Panc1 (cell line): ENCODE measurements at places on chromosomes 3 and 15. TPM values are rescaled to one million over a fixed set of nuclear protein-coding genes. Genes with fewer than 3 reads are reported as not detected.

DNA sequence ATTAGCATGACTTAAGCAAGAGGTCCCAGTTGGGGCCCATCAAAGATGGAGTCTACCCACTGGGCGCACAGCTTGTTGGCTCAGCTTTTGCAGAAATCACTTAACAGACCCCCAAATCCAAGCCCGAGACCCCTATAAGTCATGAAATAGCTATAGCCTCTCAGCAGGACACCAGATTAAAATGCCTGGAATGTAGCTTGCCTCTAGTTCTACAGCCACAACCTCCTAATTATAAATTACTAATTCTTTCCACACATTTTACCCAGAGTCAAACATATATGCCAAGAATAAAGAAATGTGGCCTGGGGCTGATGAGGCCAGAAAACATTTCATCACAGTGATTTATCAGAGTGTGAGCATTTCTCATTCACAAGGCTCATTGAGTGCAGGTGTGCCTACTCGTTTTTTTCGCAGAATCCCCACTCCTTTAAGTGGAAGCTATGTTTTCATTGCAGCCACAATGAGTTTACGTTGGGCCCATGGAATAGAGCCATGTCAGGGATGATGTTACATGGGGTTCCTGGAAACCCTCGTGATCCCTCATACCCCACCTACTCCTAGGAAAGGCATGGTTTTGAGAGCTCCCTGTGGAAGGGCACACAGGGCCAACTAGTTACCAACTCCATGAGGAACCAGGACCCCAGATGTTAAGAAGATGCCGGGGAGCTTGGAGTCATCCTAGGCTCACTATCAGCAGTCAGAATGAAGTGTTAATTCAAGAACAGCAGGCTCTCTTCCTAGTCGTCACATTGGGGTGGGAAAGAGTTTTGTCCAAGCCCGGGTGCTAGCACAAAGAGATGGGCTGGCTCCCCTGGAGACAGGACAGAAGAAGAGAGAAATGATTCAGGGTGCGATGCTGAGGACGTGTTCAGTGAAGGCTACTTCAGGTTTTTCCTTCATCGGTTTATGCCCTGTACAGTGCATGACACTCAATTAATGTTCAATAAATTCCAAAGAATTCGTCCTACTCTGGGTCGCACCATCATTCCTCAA, 90.2 kb upstream of the ABHD17C start:
- no peak overlapping the region for H3K4me3 ChIP-seq
- H3K4me1 ChIP-seq: no peaks in the 10 kb centered on the region
- H3K27ac ChIP-seq: no peak overlapping the region
- H3K36me3 ChIP-seq: no peaks in the 10 kb centered on the region
- no peaks in the 10 kb centered on the region for H3K27me3 ChIP-seq
- no peak for DNase-seq

DNA sequence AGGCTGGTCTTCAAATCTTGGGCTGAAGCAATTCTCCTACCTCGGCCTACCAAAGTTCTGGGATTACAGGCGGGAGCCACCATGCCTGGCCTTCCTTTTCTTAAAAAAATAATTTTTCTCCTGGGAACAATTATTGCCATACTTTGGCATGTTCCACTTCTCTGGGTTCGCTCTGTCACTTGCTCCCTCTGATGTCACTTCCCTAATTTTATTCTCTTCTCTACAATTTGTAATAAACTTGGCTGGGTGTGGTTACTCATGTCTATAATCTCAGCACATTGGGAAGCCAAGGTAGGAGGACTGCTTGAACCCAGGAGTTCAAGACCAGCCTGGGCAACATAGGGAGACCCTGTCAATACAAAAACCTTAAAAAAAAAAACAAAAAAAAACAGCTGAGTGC, 6.1 kb upstream of the IMPDH2 start:
- no peaks in the 10 kb centered on the region for H3K4me1 ChIP-seq
- H3K4me3 ChIP-seq: no peak overlapping the region
- peaks cover 16% of the 10 kb centered on the region; the same call in 1 of the 2 replicates for H3K36me3 ChIP-seq
- no peak overlapping the region for H3K27ac ChIP-seq
- H3K27me3 ChIP-seq: no peaks in the 10 kb centered on the region

DNA sequence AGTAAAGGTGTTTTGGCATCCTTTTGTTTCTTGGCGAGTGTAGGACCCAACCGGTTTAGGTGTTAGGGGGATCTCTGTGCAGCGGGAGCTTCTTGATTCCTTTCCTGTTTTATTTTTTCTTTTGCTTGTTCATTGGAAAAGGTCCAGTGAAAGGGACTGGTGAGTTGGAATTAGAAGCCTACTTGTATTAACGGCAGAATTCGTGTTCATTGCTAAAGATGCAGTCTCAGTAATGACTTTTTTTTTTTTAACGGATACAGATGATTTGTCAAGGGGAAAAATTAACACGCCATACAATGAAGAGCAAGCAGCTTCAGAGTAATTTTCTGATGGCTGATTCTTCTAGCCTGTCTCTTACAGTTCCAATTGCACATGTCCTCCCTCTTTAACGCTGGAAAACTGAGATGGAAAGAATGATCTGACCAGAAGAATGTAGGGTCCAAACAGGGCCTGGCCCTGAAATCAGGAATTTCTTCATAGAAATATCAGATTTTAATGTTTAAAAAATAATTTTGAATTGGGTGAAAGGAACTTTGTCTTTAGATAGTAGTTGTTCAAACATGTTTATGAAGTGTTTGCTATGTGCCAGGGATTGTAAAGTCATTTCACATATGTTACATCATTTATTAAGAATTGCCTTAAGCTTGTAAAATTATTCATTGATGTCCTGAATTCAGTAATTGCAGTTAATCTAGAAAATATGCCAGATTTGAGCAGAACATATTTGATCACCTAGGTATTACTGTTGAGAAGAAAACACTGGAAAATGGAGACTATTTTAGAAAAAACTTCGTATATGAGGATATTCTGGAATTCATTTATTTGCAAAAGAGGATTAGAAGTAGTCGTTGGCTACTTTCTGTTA, 1.4 kb downstream of the MAPK6 start:
- H3K4me1 ChIP-seq: peaks cover 10% of the 10 kb centered on the region; the same call in 1 of the 2 replicates
- no peaks in the 10 kb centered on the region; the same call in 1 of the 2 replicates for H3K36me3 ChIP-seq
- no peaks in the 10 kb centered on the region for H3K27me3 ChIP-seq
- H3K27ac ChIP-seq: peak overlapping the region; percentile 94

DNA sequence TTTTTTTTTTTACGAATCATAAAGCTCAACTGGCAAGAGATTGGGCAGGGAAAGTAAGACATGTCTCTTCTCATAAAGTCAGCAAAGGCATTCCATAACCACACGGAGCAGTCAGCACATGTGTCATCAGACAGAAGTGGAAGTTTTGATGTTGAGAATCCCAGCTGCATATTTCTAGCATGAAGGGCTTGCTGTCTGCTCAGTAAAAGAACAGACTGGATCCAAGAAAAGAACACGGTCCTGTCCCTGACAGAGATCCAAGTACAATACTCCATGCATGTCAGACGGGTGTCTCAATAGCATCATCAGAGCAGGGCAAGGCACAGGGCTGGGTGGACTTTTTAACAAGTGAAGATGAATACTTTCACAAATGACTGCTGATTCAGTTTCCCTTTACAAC, 38.2 kb downstream of the ABI3BP start:
- no peak for DNase-seq
- no peaks in the 10 kb centered on the region for H3K36me3 ChIP-seq
- no peaks in the 10 kb centered on the region for H3K4me1 ChIP-seq
- no peak overlapping the region for H3K4me3 ChIP-seq
- H3K27me3 ChIP-seq: no peaks in the 10 kb centered on the region

DNA sequence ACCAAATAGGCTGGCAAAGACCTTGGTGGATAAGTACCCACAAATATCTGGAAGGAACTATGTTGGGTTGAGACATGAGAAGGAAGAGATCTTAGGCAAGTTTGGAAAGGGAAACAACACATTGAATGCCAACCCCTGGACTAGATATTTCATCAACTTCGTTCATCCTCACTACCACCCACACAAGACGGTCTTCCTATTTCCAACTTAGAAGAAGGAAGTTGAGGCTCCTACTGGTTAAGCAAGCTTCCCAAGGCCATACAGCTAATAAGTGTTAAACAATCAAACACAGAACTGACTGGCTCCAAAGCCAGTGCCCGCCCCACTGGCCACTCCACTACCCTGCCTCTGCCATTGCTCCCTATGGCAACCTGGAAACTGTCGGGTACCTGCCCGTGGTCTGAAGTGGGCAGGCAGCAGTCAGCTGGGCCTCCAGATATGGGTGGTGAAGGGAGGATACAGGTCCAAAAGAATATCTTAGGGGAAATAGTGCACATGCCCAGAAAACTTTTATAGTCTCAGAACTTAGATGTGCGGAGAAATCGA, 94.9 kb downstream of the LIPC start:
- no peak overlapping the region for H3K4me3 ChIP-seq
- no peak overlapping the region for H3K27ac ChIP-seq
- no peak for DNase-seq

DNA sequence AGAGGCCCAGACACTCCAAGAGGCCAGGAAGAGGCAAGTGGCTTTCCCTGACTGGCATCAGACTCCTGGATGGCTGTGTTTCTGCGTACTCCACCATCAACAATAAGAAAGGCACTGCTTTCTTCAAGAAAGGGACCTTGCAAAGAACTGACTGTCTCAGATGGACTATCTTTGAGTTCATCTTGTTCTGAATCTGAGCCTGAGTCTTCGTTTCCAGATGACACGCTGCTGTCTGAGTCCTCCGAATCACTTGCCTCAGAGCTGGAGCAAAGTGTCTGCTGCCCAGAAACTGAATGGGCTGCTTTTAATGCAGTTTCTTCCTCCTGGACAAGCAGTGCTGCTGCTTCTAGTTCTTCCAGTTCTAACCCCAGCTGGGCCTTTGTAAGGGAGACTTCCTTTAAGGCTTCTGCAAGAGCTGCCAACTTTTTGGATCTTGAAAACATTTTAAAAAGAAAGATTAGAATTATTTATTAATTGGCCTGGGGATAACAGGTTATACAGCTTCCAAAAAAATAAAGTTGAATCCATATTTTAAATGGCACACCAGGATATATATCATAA, 97.8 kb downstream of the SHQ1 start:
- no peaks in the 10 kb centered on the region for H3K36me3 ChIP-seq
- DNase-seq: no peak
- no peaks in the 10 kb centered on the region for H3K27me3 ChIP-seq
- H3K4me3 ChIP-seq: no peak overlapping the region
- no peak overlapping the region for H3K27ac ChIP-seq

DNA sequence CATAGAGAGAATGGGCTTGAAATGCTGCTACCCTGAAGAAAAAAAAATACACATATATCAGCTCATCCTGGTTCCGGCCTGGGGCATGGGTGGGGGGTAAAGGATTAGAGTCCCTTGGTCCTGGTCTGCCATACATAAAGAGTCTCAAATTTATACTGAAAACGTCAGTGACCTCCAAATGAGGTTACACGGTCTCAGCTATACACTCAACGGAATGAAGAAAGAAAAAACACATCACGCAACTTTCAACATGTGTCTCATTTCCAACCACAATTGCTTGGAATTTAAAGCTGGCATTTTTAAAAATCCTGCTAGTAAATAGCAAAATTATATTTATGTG, 612.8 kb downstream of the MCTP2 start:
- H3K27me3 ChIP-seq: no peaks in the 10 kb centered on the region
- H3K4me1 ChIP-seq: no peaks in the 10 kb centered on the region
- no peak overlapping the region for H3K4me3 ChIP-seq
- no peak for DNase-seq
- H3K36me3 ChIP-seq: no peaks in the 10 kb centered on the region
- H3K27ac ChIP-seq: no peak overlapping the region

DNA sequence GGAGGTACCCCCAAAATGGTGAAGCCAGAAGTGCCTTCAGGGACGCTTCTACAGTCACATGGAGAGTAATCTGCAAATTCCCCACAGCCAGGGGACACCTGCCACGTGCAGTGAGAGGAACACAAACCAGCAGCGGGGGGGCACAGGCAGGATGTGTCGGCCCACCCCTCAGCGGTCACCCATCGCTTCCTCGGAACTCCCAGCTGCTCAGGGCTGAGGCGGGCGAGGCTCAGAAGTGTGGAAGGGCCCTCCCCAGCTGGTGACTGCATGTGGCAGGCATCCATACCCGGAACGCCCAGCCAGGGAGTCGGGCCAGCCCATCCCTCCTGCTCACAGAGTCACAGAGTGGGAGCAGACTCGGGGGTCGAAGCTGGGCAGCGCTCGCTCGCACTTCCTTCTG, 63.7 kb downstream of the SLC12A8 start:
- H3K4me1 ChIP-seq: peaks cover 13% of the 10 kb centered on the region
- DNase-seq: no peak
- no peak overlapping the region for H3K4me3 ChIP-seq
- no peaks in the 10 kb centered on the region for H3K27me3 ChIP-seq
- H3K27ac ChIP-seq: peak overlapping the region; percentile 61; the same call in 1 of the 2 replicates

DNA sequence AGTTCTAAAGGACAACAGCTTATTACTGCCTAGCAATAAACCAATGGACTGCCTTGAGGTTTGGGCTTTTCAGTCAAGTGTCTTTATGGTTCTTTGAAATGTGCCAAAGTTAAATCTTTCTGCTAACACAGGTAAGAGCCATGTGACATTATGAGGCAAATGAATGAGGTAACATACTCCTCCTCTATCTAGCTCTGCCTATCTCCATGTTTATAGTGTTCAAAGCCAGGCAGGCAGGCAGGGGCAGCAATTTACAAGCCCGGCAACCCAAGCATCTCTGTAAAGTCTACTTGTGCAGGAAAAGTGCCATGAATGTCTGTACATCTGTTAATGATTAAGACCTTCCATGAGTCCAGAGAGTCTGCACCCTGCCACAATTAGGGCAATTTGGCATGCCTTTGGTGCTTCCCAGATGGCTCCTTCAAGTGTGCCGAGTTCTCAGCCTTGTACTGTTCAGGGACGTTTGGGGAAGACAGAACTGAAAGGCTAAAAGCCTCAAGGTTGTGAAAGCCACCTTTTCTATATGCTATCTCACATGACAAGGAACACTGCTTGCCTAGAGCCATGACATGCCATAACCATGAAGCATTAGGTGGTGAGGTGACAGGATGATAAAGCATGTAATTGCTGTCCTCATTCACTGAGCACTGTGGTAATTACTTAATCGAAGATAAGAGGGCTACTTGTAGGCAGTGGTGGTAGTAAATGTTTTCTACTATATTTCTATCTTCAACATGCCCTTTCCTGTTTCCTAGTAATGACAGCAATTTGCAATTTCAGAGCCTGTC, 41.4 kb upstream of the EIF1B start:
- no peaks in the 10 kb centered on the region for H3K4me1 ChIP-seq
- DNase-seq: no peak
- no peaks in the 10 kb centered on the region for H3K27me3 ChIP-seq
- no peak overlapping the region for H3K27ac ChIP-seq

DNA sequence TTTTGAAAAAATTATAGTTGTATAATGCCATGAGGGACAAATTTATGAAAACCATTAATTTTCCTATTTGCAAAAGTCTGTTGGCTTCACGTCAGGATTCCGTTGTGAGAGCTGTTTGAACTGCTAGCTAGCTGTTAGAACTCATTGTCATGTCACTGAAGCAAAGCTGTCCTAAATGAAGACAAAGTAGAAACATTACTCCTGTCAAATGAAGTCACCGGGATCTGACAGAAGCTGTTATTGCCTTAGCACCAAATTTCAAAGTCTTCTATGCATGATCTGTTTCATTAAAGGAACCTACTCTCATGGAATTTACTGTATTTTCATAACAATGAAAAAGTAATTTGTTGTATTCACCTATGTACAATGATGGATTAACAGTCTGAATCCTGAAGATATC, 479.8 kb downstream of the PLOD2 start:
- H3K27ac ChIP-seq: no peak overlapping the region
- no peaks in the 10 kb centered on the region for H3K36me3 ChIP-seq
- no peak overlapping the region for H3K4me3 ChIP-seq
- H3K27me3 ChIP-seq: no peaks in the 10 kb centered on the region

EXD1 gene
- total RNA-seq: 0.15 TPM

PLCH1 gene
- 0.03 TPM for total RNA-seq

MAGI1 gene
- total RNA-seq: 9.5 TPM
